ENCODE measurements at places on chromosomes 5 and 9.

DNA sequence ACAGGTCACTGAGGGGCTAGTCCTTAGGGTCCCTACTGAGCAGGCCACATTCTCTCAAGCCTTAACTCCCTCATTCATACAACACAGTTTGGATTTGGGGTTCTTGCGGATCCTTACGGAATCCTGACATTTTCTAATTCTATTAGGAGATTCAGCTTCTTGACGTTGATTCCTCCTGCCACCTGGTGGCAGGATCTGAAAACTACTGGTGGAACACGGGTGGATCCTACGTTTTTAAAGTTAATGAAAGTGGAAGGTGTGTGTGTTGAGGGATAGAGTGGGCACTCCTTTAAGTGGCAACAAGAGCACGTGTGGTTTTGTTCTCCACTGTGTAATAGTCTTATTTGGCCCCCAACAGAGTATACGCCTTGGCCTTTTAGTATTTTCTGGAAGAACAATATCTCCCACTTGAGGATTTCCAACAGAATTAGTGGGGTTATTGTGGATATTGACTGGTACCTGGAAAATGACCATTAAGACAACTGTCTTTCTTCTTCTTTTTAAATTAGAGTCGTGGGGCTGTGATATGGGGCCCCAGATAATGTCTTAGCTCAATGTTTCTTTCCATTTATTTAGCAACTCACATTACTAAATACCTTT, 25.2 kb downstream of the SLC28A3 start:
- DNase-seq = peak; percentile 21
- H3K27me3 ChIP-seq = no peaks in the 10 kb centered on the region
- no peak overlapping the region for H3K4me3 ChIP-seq

- no peaks in the 10 kb centered on the region for H3K36me3 ChIP-seq
- DNase-seq = no peak
- H3K27ac ChIP-seq = no peak overlapping the region
Observed at GRCh38 chr5:168121138-168121494, 170.3 kb upstream of the WWC1 start.

DNA sequence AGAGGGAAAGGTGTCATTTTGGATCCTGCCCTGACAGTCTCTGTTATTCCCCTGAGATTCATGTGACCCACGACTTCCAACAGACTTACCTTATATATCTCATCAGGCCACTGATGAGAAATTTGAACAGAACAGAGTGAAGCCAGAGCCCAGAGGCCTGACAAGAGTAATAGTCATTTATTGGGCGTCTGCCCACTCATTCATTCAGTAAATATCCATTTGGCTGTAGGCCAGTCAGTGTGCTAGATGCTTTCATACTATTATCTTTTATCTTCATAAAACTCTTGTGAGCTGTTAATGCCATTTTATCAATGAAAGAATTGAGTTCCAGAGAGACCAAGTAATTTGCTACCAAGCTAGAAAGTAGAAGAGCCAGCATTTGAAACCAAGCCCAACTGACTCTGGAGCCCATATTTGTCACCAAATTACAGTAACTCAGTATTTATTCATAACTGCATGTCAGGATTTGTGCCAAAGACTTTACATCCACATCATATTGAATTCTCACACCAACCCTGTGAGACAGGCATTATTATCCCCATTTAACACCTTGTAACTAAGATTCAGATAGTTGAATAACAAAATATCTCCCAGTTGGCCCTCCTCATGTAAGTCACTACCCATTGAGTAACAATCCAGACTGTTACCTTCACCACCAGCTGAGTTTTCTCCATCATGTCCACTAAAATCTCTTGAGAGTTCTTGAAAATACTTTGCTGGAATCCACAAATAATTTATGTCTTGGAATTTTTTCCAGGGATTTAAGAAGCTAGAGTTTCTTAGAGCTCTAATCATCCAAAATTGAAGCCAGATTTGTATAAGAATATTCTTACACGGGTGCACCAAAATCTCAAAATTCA, 2.5 kb downstream of the PTPDC1 start:
- no peaks in the 10 kb centered on the region for H3K36me3 ChIP-seq
- no peak overlapping the region for H3K4me3 ChIP-seq
- no peaks in the 10 kb centered on the region for H3K4me1 ChIP-seq
- no peak overlapping the region for H3K27ac ChIP-seq

DNA sequence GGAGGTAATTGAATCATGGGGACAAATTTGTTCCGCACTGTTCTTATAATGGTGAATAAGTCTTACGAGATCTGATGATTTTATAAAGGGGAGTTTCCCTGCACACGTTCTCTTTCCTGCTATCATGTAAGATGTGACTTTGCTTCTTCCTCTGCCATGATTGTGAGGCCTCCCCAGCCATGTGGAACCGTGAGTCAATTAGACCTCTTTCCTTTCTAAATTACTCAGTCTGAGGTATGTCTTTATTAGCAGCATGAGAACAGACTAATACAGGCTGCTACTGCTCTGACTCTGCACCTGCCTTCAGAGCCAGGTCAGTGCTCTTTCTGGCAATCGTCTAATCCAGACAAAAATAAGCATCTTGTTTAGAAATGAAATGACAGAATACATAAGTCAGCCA, 479.2 kb upstream of the TUSC1 start:
- DNase-seq = no peak
- H3K27ac ChIP-seq = no peak overlapping the region
- H3K27me3 ChIP-seq = no peaks in the 10 kb centered on the region
- no peak overlapping the region for H3K4me3 ChIP-seq
- H3K4me1 ChIP-seq = no peaks in the 10 kb centered on the region

GRCh38 chr9:27365707-27366376, 68.9 kb upstream of the EQTN start:
- H3K27me3 ChIP-seq = peaks cover 16% of the 10 kb centered on the region
- peaks cover 11% of the 10 kb centered on the region for H3K4me1 ChIP-seq
- H3K27ac ChIP-seq = no peak overlapping the region
- no peak for DNase-seq
- H3K36me3 ChIP-seq = no peaks in the 10 kb centered on the region

GRCh38 chr5:65029178-65029577, 260.4 kb downstream of the CWC27 start:
- no peak overlapping the region for H3K4me3 ChIP-seq
- no peaks in the 10 kb centered on the region for H3K4me1 ChIP-seq

- H3K4me3 ChIP-seq = peak overlapping the region; percentile 77
- no peak overlapping the region for H3K27ac ChIP-seq
- H3K27me3 ChIP-seq = peaks cover 75% of the 10 kb centered on the region
Observed at GRCh38 chr9:93952119-93952783, 2.9 kb downstream of the BARX1 start.

- peaks cover 34% of the 10 kb centered on the region for H3K27me3 ChIP-seq
- H3K27ac ChIP-seq = no peak overlapping the region
- H3K4me3 ChIP-seq = no peak overlapping the region
- DNase-seq = no peak
Observed at GRCh38 chr5:103411711-103412110, 150.9 kb downstream of the NUDT12 start.

DNA sequence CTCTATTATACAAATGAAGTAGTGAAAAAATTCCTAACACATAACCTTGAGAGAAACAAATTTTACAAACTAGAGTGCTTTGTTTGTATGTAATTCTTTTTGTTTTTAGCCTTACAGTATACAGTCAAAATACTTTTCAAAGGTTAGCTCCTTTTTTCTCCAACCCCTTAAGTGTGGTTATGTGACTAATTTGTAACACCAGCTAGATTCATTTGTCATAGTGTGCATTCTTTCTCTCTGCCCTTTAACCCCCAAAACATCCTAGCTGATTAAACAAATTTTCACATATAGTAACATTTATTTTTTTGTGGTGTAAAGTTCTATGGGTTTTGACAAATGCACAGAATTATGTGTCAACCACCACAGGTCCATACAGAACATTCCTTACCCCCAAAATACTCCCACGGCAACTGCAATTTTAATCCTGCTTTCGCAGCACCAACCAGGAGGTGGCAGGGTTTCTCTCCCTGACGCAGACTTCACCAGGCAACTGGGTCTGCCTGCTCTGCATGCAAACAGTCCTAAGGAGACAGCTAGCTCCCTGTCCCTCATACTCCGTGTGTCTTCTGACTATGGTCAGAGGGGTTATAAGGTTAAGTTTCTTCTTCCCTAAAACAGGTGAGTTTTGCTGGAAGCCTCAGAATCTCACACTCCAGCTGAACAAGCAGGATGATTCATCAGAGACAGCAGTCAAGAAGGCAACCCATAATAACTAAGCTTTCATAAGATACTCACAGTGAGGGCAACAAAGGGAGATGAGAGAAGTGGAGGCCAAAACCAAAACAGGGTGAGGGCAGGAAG, 44.5 kb upstream of the NR5A1 start:
- no peaks in the 10 kb centered on the region for H3K4me1 ChIP-seq
- DNase-seq = no peak
- H3K27me3 ChIP-seq = peaks cover 29% of the 10 kb centered on the region
- no peak overlapping the region for H3K4me3 ChIP-seq
- no peaks in the 10 kb centered on the region for H3K36me3 ChIP-seq
- H3K27ac ChIP-seq = no peak overlapping the region
